Dorsolateral prefrontal cortex (tissue), 122 donors: ENCODE measurements at places on chromosomes 1 and 21. TPM values are rescaled to one million over a fixed set of nuclear protein-coding genes. Genes with fewer than 3 reads are reported as not detected.
A peak's percentile ranks its signal among the peaks of the same experiment; 100 is the strongest.

Gene DNAJB4
- 69.0 TPM for total RNA-seq

Gene KIF26B
- 8.2 TPM for total RNA-seq

- peak; percentile 23 for DNase-seq
Observed at GRCh38 chr1:56576880-56577405, 2.4 kb downstream of the PLPP3 start.

DNA sequence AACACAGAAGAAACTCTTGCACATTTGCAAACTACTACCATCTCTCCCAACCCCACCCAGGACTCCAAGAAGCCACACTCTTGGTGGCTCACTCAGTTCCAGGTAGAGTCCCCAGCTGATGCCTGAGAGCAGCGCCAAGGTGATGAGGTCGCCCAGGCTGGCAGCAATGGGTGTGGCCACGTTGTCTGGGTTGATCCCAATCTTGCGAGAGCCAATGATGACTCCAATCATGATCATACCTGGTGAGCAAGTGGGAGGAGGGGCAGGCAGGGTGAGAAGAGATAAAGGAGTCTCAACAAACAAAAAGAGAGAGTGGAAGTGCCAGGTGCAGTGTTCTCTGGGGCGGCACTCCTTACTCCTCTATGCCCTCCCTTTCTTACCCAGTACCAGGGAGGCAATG, 14.4 kb downstream of the SLC41A1 start:
- DNase-seq, result no peak

DNA sequence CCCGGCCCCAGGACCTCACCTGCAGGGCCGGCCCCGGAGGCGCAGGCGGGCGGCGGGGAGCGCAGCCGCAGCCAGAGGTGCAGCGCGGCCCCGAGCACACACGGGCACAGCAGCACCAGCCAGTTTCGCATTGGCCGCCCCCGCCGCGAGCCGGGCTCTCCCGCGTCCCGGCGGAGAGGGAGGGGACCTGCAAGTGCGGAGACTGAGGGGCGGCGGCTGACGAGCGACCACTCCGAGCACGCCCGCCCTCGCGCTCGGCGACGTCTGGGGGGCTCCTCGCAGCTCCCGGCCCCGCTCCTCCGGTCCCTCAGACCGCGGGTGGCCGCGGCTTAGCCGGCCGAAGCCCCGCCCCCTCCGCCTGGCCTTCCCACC, at the start of gene B3GALNT2:
Gene B3GALNT2, minus strand, starts transcription at position 331 of the 372 bp plus-strand sequence. Its CDS starts 200 bp downstream, at position 131.
- DNase-seq, result no peak

GRCh38 chr21:37939251-37939650, 23.0 kb upstream of the KCNJ6 start:
- no peak for DNase-seq

DNA sequence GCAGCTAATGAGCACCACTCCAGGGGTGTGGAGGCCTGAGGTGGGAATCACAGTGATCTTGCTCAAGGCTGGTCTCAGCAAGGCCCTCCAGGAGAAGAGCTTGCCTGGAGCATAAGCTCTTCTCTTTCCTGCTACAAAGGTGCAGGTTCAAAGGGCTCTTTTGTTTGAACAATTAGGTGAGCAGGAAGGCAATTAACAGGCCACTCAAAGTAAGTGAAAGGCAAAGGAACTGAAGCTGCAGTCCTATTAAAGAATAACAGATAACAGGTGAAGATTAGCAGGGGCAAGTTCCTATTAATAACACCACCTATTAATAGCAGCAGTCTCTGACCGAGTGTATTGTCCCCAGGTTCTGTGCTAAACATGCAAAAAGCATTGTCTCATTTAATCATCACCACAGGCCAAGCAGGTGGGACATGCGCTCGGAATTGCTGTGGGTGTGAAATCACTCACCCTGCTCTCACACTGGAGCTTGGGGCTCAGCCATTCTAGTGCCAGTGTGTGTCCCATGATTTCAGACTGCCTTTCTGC, 113.8 kb downstream of the RHOU start:
- DNase-seq, result no peak

DNA sequence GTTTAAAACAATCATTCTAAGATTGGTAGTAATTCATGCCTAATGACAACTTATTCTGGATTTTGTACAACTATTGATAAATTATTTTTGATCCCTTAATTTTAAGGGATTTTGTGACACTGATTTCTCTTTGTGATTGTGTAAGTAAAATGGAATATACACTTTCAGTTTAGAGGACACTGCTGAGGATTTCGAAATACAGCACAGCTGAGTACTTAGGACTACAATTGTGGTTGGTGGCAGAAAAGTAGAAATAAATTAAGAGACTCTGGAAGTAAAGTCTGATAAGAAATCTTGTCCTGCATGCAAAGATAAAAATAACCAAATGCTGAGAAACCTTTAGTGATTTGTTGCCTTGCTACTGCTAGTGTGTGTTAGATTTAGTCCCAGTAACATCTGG, 40.0 kb downstream of the TYW3 start:
- DNase-seq, result no peak

DNA sequence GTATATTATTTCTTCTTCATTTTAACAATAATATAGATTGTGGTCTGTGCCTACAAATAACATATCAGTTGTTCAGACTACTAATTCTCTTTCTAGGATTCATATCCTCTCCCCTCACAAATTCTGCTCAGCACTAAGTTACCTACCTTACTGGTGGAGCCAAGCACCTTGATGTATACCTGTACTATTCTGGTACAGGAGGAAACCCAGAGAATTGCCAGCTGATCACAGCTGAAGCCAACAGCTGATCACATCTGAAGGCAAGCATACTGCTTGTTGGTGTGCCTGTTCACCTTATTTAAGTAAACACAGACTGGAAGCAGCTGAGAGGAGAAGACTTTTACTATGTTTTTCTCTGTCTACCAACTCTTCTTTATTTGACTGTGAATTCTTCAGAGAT, 101.8 kb downstream of the PBX1 start:
- no peak for DNase-seq

DNA sequence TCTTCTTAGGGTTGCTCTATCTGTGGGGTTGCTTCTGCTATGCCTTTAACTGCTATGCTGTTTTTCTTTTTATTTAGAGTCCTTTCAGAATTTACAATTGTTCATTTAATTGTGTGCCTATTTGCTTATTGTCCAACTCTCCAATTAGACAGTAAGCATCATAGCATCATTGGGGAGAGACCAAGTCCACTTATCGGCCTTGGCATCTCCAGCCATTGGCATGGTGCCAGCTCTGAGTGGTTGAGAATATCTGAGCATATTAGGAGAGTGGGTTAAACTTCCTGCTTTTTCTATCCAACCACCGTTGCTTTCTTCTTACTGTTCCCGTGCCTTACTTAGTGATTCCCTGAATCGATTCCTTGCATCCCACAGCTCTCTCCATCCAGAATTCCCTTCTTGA, 535.0 kb downstream of the AJAP1 start:
- no peak for DNase-seq

- DNase-seq, result no peak
Observed at GRCh38 chr1:2468540-2468939, 7.5 kb upstream of the PLCH2 start.

DNA sequence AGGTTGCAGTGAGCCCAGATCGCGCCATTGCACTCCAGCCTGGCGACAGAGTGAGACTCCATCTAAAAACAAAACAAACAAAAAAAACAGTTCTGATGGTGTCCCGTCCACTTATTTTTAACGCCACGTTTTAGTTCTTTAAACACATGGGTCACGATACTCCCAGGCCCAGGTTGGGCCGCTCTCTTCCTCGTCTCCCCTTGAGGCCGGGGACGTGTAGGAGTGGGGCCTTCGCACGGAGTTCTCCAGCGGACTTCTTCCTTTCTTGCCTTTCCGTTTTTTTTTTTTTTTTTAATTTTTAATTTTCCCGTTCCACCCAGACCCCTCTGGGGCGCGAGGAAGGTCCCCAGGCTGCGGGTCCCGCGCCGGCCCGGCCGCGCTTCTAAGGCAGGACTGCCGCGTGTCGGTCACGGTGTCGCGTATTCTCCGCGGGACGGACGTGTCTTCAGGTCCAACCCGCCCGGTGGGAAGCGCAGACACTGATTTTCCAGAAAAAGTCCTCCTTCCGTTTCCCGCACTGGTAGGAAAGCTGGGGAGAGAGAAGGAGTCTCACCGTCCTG, 47.5 kb upstream of the SLC19A1 start:
- peak; percentile 8 for DNase-seq

DNA sequence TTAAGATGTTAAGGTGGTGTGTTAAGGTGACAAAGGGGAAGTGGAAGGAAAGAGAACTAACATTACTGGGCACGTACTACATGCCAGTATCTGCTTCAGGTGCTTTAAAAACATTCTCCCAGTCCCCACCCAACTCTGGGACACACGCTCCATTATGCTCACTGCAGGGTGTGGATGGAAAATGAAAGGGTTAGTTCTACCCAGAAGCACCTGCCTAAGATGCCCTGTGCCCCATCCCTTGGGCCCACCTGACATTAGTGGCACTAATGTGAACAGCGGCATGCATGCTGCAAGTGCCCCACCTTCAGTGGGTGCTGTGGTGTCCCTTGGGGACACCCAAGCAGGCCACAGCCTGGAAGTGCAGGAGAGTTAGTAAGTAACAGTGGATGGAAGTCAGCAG, 82.9 kb upstream of the CXADR start:
- DNase-seq, result no peak
